ENCODE measurements at places on chromosomes 6 and 20.

DNA sequence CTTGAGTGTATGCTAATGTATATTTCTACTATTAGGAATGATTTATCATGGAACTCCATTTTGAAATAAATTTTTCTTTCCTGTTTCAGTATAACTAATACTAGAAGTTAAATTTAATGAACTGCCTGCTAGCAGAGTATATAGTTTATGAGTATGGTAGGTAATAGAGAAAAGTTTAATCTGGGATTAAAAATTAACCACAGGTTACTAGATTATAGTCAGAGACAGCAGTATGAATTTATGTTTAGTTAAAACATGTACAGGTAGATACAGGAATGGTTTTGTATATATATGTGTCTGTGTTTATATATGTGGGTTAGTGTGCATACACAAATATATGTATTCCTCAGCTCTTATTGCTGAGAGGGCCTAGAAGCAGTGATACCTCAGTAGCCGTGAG, 32.3 kb downstream of the CD2AP start:
- no peak for DNase-seq

DNA sequence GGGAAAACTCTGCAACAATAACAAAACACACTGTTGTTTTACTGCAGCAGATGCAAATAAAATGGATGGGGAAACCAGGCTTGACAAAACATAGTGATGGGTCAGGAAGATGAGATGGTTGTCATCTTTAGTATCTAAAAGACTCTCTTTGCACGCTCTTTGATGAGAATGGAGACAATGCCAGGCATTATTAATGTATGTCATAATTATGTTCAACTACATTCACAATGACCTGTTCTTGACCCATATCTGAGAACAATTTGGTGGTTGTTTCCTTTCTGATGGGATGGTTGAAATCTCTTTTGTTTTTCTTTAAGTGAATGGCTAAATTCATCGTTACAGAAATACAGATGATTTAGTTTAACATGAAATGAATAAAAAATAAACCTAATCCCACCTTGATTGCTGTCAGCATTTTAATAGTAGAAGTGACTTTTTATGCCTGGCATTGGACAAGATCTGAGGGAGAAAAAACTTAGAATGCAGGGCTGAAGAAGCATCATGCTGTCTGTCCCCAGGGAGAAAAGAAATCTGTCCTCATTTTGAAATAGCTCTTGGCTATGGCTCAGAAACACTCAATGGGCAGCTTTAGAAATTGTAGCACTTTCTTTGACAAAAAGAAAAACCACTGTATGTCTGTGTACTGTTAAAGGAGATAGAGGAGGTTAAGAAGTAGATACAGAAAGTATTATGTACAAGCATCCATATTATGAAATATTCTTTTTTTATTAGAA, 12.4 kb upstream of the GRIK2 start:
- DNase-seq: no peak

- DNase-seq: no peak
Measured at GRCh38 chr6:63805345-63805744, 169.7 kb downstream of the PHF3 start.

GRCh38 chr6:65450451-65450850, 256.6 kb downstream of the EYS start:
- no peak for DNase-seq
